Neuronal stem cell (in vitro differentiated cells): ENCODE measurements at places on chromosomes 1 and 21.
A peak's percentile ranks its signal among the peaks of the same experiment; 100 is the strongest.

DNA sequence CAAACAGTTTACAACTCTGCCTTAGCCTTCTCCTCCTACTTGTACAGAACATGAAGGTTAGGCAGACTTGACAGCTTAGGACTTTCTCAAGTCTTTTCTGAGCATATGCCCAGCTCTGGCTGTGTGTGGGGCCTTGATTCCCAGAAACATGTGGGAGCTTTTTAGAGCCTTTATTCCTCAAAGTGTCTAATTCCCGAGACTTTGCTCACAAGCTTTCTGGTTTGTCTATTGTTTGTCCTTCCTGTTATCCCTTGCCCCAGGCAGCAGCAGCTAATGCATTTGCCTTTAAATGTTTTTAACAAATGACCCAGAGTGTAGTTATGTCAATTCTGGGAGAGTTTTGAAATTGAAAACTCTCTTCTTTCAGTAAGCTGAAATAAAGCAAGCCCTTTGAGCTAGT is 29.2 kb downstream of the ST7L start:
- DNase-seq: no peak

DNA sequence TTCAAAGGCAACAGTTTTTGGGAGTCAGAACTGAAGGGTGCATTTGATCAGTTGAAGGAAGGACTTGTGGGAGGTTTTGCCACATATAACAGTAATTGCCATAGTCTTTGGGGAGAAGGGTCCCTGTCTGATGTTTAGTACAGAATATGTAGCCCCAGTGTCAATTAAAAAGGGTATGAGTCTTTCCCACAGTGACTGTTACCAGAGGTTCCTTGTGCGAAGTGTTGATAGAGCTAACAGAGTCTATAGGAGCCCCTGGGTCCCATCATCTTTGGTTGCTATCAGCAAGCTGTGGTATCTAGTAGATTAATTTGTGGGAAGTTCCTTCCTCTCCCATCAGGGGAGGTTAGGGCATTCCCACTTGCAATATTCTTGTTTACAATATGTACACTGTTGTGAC is 329.2 kb downstream of the PTPRU start:
- no peak for DNase-seq

GRCh38 chr1:182563095-182563494 is 26.0 kb downstream of the RNASEL start:
- no peak for DNase-seq

GRCh38 chr1:59690171-59690930 is 124.4 kb upstream of the HOOK1 start:
- DNase-seq: no peak

GRCh38 chr1:94236630-94237290 is 624 bp downstream of the ARHGAP29 start:
- no peak for DNase-seq

GRCh38 chr1:57279909-57280666 is 143.8 kb downstream of the DAB1 start:
- DNase-seq: no peak

DNA sequence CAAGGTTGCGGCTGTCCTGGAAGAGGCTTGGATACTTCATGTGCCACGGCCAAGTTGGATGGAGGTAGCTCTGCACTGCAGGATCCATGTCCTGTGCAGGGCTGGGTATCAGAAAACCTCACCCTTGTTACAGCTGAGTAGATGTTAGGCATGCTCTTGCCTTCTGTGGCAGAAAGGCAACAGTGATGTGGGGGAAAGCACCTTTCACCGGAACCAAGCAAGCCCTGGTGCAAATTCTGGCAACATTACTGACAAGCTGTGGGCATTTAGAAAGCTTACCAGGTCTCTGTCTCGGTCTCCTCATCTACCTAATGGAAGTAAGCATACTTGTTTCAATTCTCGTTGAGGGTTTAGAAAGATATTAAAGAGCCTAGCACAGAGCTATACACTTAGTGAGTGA is 14.5 kb upstream of the CDCA8 start:
- DNase-seq: no peak

DNA sequence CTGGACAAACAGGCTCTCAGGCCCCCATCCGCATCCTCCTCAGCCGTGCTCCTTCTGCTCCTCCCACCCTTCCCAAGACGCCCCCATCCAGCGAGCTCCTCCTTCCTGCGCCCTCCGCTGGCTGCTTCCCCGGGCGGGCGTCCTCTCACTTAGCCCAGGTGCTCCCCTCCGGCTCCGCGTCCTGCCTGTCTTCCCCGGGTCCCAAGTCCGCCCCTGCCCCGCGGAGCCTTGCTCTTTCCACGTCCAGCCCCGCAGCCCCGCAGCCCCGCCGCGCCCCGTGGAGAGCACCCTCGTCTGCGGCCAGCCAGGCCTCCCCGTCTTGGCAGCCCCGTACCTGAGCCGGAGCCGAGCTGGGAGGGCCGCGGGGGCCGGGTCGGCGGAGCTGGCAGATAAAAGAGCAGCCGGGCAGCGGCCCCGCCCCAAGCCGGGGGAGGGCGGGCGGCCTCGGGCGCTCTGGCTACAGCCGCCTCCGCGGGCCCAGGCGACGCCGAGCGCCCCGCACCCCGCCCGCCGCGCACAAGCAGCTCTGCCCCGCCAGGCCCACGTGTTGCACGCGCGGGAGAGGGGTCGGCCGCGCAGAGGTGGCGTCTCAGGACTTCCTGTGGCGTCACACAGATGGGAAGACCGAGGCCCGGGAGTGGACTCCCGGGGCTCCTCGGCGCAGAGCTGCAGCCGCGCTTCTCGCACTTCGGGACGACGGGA is at the start of gene PAQR7:
Gene PAQR7, minus strand, starts transcription at position 555 of the 702 bp plus-strand sequence. CDS start 11,869 bp downstream, outside the sequence.
- DNase-seq: peak; percentile 70

- no peak for DNase-seq
Measured at GRCh38 chr1:159229896-159230295, 25.2 kb downstream of the ACKR1 start.

- no peak for DNase-seq
Measured at GRCh38 chr1:150012611-150013010, 2.1 kb upstream of the OTUD7B start.

DNA sequence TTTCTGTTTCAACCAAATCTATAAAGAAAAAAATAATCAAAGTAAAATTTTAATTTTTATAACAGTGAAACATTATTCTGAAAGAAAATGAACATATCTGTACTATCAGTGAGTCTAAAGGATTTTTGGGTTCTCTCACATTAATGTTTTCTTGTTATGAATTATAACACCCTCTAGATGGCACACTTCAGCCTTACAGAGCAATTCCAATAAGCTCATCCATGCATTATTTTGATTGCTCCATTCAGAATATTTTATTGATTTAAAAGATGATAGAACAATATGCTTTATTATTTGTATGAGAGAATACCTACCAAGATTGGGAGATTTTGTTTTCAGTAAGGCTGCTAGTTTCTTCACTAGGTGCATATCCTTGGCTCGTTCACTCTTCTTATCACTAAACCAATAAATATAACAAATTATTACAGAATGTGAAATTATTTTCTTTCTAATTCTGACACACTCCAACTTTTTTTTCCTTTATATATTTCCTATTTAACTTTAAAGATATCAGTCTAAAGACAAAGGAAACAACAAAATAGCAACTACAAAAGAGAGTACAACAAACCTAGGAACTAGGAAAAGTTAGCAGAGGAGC is 82.4 kb downstream of the RAB3GAP2 start:
- no peak for DNase-seq

DNA sequence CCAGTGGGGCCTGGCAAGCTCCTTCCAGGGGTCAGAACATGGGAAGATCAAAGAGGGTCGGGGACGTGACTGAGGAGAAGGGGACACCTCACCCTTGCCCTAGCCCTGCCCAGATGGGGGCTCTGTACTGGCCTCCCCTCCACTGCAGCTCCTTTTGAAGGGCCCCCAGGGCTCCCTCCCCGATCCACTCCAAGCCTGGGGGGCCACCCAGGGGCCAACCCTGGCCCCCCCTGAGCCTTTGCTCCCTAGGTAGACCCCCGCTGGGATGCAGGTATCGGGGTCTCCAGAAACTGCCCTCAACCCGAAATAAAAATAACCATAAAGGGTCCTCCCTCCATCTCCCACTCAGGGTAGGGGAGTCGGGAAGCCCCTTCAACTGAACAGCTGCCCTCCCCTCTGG is 37.4 kb upstream of the FAM131C start:
- no peak for DNase-seq

DNA sequence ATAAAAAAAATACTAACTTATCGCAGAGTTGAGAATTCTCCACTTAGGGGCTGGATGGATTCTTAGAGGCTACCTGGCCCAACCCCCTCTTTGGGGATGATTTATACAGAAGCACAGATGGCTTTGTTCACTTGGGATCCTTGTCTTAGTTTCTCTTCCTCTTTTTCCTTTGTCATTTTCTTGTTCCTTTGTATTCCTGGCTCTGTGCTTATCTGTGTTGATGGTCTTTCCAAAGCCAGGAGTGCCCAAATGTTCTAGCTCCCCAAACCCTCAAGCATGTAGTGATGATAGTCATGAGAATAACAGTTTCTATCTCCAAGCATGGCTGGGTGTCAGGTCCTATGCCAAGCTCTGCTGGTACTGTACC is 27.4 kb downstream of the EPHB2 start:
- no peak for DNase-seq

GRCh38 chr1:101905283-101905835 is 91.4 kb downstream of the OLFM3 start:
- no peak for DNase-seq

DNA sequence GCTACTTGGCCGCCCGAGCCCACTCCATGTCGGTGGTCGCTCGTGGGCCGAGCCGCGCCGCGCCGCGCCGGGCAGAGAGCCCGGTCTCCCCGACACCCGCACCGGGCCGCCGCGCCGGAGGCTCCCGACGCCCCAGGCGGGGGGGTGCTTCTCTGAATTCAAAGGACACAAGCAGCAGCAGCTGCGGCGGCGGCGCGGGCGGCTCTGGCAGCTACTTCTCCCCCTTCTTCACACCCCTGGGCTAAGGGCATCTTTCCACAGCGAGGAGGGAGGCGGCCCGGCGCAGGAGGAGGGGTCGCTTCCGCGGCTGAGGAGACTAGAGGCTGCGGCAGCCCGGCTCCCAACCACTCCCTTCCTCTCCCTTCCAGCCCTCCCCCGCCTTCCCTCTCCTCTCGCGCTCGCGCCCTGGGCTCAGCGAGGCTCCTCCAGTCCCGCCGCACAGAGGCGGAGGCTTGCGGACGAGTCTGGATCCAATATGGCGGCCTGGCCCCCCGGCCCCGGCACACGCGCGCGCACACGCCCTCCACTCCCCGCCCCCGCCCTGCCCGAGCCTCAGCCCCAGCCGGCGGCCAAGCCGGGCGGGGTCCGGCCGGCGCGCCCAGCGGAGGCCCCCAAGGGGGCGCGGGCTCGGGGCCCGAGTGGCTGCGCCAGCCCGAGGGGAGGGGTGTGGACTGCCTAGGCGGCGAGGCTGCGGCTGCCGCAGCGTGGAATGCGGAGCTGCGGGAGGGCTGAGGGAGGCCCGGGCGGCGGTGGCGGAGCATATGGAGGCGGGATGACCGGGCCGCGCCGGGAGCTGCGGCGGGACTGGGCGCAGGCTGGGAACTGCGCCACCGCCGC is at the start of gene CDC42BPA:
Gene CDC42BPA, minus strand, starts transcription at position 477 of the 837 bp plus-strand sequence. CDS start 1,310 bp downstream, outside the sequence.
- peak; percentile 77 for DNase-seq

GRCh38 chr1:1832166-1832565 is 53.9 kb upstream of the NADK start:
- no peak for DNase-seq

GRCh38 chr1:149917571-149918144 is at the start of gene SV2A:
SV2A (minus strand) TSS chr1:149917844; CDS start chr1:149913840, 4,004 bp downstream.
- peak; percentile 64 for DNase-seq
